ENCODE measurements at places on chromosomes 11 and 22.

- DNase-seq = no peak
Observed at GRCh38 chr22:44578516-44579230, 80.6 kb upstream of the RTL6 start.

- no peak for DNase-seq
Observed at GRCh38 chr22:38879108-38879729, 7.2 kb upstream of the CBX6 start.

DNA sequence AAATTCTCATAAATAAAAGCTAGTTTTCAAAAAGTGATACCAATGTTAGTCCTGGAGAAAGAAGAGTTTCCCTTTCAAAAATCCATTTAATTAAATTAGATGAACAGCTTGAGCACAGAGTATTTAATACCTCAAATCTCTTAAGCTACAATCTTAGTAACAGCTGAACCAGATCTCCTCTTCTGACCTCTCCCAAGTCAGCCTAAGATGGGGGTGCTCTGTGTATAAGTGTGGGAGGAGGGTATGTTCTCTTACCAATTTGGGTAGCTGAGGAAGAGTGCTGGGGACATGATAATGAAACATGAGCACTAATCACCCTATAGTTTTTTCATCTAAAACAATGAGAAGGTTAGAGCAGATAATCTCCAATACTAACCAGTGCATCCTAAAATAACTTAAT lies 9.6 kb downstream of the TPH1 start:
- DNase-seq = no peak

- DNase-seq = no peak
Observed at GRCh38 chr11:45107029-45107428, 39.4 kb upstream of the PRDM11 start.

DNA sequence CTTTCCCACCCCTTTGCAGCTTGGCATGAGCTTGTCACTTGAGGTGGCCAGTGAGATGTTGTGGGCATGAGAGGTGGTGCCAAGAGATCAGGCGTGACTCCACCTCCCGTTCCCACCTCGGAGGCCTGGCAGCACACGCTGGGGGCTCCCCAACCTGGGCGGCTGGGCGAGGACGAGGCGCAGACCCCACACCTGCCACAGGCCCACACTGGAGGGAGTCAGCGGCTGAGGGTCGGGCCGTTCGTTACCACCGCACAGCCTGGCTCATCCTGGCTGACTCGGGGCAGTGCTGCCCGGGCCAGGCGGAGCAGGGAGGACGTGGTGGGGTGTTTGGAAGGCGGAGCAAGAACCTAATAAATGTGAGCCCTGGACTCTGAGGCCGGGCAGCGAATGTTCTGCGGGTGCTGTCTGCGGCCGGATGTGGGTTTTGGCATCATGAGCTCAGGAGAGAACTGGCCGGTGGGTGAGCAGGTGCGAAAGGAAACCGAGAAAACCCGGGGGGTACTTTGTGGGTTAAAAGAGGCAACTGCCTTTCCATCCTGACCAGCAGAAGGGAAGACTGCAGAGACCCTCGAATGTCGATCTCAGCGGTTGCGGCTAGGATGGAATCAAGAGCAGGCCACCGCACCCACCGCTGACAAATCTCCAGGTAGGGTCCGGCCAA lies 10.2 kb upstream of the IFITM3 start:
- DNase-seq = no peak

DNA sequence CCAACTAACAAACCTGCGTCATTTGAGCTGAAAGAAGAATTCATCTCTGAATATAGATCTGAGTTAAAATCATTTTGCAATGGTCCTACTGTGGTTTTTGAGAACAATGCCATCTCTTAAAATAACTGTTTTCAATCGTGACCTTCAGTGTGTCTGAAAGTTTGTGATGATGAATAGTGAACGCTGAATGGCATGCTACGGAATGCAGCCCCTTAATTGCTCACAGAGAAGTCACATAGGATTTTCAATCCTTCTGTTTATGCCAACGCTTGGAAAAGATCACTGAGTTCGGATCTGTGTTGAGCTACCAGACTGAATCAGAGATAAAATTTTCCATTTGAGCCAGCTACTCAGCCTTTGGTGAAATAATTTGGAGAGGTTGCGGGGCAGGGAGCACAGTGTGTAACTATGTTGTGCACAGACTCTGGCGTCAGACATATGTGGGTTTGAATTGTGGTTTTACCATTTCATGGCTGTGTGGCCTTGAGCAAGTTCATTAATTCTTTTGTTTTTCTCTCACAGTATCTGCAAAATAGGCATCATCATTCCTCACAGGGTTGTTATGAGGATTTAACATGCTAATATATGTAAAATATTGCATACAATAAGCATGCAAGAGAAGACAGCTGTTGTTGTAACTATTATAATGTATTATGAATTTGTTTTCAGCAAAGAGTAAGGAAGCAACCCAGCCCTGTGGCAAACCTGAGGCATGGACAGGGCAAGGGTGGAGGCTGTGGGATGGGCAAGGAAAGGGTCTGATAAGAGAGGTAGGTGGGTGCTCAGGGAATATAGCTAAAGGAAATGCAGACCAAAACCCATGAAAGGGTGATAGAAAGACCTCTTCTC lies 679.9 kb downstream of the KCNA4 start:
- DNase-seq = no peak

DNA sequence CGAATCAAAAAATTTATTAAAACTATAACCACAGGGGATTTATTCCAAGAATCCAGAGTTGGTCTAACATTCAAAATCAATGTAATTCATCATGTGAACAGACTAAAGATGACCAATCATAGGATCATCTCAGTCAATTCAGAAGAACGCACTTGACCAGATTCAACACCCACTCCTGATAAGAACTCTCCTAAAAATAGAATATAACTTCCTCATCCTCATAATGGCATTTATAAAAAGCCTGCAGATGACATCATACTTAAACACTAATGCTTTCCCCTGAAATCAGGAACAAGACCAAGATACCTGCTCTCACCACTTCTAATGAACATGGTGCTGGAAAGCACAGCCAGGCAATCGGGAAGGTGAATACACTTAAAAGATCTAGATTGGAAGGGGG lies 10.5 kb upstream of the MUC2 start:
- DNase-seq = no peak

- DNase-seq = no peak
Observed at GRCh38 chr11:114301927-114302326, 5.7 kb downstream of the NNMT start.

- DNase-seq = no peak
Observed at GRCh38 chr11:96465512-96465911, 75.7 kb downstream of the JRKL start.

- no peak for DNase-seq
Observed at GRCh38 chr11:93500759-93501158, 42.4 kb downstream of the SMCO4 start.

DNA sequence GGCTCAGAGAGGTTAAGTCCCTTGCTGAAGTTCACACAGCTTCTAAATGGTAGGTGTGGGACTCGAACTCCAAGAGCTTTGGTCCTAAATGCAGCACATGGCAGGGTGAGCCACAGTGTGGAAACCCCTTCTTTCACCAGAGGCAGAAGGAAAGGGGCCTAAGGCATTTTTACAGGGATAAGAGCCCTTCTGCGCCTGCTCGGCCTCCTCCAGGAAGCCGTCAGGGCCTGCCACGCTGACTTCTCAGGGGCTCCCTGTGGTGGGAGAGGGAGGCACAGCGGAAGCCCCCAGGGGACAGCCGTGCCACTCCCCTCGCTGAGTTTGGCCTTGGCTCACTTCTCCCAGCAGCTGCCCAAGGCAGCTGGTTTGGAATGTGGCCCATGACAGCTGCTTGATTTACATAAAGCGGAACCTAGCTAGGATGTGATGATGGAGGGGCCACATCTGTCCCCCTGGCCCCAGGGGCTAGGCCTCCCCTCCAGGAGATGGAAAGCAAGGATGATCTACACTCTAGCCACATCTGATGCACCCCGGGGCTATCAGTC lies 35.4 kb downstream of the CD82 start:
- no peak for DNase-seq

All from renal cortex interstitium (tissue), 15 donors.